ENCODE measurements at places on chromosomes 3 and 15.
A peak's percentile ranks its signal among the peaks of the same experiment; 100 is the strongest.

DNA sequence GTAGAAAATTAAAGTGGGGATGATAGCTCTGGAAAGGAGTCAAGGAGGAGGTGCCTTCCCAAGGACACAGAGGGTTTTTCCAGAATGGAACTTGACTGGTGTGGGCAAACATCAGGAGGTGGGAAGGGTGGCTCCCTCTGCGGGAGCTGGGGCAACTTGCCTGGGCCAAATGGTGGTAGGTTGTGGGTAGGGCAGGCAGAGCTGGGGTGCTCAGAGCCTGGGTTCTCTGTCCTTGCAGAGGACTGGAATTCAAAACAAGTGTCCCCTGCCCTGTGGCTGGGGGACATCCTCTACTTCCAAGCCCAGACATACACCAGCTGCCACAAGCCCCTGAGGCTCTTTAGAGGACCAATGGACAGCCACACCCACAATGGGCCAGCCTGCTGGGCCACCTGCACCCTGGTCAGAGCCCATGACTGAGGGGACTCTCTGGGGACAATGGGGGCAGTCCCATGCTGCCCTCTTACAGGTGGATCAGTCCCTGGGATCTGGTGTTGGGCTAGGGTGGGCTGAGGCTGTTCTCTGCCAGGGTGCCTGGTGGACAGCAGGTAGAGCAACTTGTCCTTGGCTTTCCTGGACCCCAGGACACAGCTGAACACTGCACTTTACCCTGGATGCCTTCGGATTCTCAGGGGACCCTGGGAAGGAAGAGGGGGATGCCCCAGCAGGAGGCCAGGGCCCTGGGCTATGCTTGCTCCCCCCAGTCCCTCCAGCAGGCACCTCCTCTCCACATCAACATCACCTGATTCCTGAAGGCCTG is 38.6 kb upstream of the CSPG4 start:
- DNase-seq = no peak

DNA sequence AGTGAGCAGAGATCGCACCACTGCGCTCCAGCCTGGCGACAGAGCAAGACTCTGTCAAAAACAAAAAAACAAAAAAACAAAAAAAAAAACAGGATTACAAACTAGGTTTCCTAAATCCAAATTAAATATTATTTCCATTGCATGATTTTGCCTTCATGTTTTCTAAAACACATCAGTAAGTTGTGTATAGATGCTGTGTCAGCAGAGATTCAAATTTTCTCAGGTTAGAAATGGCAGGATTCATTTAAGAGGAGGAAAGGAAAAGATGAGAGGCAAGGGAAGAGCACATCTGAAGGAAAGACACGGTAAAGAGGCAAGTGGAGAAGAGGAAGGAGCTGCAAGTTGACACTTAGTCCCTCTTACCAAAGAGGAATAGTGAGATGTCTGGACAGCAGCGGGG is 51.8 kb upstream of the PPARG start:
- DNase-seq = no peak

DNA sequence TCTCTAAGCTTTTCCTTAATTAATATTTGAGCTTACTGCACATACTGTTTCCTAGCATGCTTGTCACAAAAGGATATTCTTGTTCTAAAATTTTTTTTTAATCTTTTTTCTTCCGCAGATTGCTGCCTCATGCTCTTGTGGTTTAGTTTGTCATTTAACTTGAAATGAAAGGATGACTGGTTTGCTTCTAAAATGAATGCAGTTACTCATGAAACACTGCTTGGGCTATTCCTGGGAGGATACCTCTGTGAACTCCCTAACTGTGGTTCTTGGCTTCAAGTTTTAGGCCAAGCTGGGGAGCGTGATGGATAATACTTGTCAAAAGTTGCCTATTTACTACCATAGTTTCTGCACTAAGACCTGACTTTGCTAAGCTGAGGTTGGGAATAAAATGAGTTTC is 64.0 kb downstream of the USP13 start:
- DNase-seq = no peak

- DNase-seq = no peak
Observed at GRCh38 chr3:173502983-173503568, 105.5 kb downstream of the NLGN1 start.

- DNase-seq = no peak
Observed at GRCh38 chr3:145639875-145640274, 521.1 kb downstream of the PLOD2 start.

DNA sequence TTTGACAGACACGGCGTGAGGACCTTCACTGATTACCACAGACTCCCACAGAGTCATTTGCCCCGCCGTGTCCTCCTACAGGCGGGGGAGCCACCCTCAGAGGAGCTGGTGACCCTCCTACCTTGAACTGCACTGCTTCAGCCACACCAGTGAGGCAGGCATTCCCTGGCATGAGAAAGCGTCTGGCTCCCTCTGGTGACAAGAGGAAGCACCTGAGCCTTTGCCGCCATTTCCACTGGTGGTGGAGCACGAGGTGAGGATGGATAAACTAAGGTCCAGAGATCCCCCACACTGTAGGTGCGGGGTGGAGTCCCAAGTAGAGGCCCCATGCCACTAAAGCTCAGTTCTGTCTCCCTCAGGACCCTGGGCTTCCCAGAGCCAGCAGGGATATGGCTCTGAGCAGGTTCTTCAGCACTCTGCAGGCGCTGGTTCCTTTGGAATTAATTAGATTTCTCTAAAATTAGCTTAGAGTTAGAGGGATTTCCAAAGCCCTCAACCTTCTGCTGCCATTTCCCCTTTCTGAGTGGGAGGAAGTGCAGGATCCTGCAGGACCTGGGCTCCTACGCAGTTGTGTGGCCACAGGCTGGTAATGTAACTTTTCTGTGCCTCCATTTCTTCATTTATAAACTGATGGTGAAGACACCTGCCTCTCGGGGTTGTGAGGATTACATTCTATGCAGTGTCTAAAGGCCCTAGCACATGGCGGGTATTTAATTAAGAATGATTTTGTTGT is 224.0 kb downstream of the SLCO3A1 start:
- DNase-seq = peak; percentile 50

GRCh38 chr15:98408231-98408630 is 240.1 kb upstream of the IGF1R start:
- DNase-seq = no peak

GRCh38 chr15:101496198-101496986 is 6.9 kb upstream of the PCSK6 start:
- no peak for DNase-seq
